M059J (cell line): ENCODE measurements at places on chromosomes 1 and 21. TPM values are rescaled to one million over a fixed set of nuclear protein-coding genes. Genes with fewer than 3 reads are reported as not detected.

The DNAJC6 gene
- total RNA-seq = 5.3 and 7.9 TPM in 2 replicates

The SLC45A3 gene
- total RNA-seq = 4.4 and 7.8 TPM in 2 replicates

The TCEA3 gene
- 0.07 and 0.30 TPM in 2 replicates for total RNA-seq

The TMEM35B gene
- total RNA-seq = 42.5 and 51.6 TPM in 2 replicates

The NHLH1 gene
- total RNA-seq = not detected in 2 replicates

The SLAMF7 gene
- total RNA-seq = 3.9 and 7.8 TPM in 2 replicates

The DNALI1 gene
- total RNA-seq = 0.49 and 1.9 TPM in 2 replicates

The TENT5C gene
- total RNA-seq = 4.5 and 6.3 TPM in 2 replicates

The LCE3A gene
- total RNA-seq = not detected in 2 replicates

The SPATA21 gene
- 0.02 TPM in 1 of 2 replicates, not detected in the other for total RNA-seq

DNA sequence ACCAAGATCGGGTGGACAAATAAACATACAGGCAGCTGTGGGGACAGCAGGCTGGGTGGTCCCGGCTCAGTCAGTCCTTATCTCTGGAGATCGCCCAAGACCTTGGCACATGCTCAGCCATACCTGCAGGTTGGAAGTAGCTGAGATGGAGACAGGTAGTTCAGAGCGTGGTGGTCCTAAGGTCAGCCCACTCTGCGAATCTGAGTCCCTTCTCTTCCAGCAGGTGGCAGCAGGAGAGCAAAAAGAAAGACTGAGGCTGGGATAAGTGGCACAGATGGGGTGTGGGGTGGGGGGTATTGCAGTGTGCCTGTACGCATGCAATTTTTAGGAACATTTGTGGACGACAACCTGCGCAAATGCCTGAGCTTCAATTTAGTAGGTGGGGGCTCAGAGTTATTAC is 104.9 kb downstream of the TENT5C start:
- DNase-seq = no peak

GRCh38 chr1:109466452-109467300 is at the start of gene SYPL2:
Gene SYPL2, plus strand, starts transcription at chr1:109466546. Its CDS starts 298 bp downstream, at chr1:109466844.
- DNase-seq = no peak

- peak; percentile 16 for DNase-seq
Measured at GRCh38 chr1:19232524-19232846, 18.8 kb downstream of the EMC1 start.

- DNase-seq = no peak
Measured at GRCh38 chr1:29581256-29581655, 344.9 kb downstream of the PTPRU start.

DNA sequence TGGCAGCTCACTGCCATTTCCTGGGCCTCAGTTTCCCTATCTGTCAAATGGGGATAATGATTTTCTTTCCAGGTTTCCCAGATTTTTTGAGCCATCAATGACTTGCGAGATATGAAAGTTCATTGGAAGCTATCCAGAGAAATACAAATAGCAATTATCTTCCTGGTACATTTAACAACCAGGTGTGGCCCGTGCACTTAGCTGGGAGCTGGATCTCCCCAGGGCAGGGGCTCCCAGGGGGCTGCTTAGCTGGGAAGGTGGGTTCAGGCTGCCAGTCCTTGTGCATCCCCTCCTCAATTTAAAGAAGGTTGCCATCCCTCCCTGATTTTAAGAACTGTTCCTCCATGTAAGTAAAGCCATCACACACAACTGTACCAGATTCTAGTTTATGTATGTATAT is 3.6 kb upstream of the TMEM54 start:
- no peak for DNase-seq

DNA sequence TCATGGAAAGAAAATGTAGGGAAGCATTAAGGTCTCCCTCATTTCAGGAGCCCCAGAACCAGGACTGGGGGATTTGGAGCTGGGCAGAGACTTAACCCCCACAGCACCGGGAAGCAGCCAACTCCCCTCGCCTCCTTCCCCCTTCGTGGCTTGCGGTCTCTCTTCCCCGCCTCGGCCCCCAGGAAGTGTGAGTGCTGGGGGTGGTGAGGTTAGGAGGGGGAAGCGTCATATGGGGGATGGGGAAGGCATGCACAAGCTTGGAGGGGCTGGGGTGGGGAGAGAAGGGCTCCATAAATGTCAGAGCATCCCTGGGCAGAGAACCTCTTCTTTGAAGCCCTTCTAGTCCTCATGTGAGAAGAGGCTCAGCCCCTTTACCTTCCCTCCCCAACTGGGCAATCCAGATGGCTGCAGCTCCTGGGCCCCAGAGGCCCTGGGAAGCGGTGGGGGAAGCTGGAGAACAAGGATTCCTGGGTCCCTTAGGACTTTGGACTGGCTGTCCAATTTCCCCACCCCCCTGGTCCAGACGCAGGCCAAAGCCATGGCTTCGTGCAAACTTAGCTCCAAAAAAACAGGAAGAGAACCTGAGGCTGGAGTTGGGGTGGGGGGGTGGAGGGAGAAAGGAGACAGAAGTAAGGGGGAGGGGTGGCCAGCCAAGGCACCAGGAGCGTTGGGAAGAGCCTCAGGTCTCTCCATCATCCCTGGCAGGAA is 7.8 kb downstream of the ZBTB7B start:
- no peak for DNase-seq

DNA sequence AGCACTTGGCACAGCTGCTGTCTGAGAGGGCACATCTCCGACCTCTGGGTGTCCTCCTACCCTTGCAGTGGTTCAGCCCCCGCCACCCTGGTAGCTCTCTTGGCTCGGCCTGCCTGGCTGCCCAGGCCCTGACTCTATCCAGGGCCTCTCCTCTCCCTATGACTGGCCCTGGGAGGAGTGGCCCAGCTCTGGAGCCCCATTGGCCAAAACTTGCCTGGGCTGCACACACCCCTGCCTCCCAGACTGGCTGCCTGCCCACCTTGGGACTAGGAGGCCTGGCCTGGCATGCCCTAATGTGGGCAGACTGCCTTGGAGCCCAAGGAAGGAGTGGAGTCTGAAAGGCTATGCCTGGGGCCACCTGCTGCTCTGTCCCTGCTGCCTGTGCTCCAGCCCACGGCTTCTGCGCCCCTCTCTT is 33.6 kb downstream of the ACOT11 start:
- DNase-seq = peak; percentile 90

GRCh38 chr1:6142734-6143133 is 37.4 kb downstream of the CHD5 start:
- no peak for DNase-seq

DNA sequence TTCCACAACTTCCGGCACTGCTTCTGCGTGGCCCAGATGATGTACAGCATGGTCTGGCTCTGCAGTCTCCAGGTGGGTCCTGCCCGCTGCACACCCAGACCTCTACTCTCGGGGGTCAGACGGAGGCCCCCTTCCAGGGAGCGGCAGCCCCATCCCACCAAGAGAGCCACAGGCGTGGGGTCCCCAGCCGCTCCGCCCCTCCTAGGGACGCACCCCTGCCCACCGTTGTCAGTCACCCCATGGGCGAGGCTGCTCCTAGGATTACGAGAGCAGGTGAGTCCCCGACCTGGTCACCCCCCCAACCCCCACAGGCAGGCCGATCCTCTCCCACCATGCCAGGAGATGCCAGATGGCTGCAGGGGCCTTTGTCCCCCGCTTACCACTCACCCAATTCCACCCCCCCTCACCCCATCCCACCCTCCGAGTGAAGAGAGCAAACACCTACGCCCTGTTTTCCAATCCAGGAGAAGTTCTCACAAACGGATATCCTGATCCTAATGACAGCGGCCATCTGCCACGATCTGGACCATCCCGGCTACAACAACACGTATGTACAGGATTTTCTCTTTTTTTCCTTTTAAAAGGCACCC is 107.0 kb downstream of the PDE9A start:
- DNase-seq = no peak

DNA sequence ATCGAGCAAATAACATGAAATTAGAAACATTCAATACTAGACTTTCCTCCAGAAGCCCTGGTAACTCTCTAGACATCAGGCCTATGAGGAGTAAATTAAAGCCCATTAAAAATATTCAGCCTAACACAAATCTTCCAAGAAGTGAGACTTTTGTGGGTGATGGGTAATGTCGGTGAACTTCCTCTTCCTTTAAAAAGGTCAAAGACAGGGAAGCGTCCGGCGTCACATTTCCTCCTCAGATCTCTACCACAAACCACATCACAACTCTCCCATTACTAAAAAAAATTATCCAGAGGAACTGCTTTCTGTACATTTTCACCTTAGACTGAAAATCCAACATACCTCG is 1.4 kb downstream of the EIF4G3 start:
- DNase-seq = peak; percentile 75

DNA sequence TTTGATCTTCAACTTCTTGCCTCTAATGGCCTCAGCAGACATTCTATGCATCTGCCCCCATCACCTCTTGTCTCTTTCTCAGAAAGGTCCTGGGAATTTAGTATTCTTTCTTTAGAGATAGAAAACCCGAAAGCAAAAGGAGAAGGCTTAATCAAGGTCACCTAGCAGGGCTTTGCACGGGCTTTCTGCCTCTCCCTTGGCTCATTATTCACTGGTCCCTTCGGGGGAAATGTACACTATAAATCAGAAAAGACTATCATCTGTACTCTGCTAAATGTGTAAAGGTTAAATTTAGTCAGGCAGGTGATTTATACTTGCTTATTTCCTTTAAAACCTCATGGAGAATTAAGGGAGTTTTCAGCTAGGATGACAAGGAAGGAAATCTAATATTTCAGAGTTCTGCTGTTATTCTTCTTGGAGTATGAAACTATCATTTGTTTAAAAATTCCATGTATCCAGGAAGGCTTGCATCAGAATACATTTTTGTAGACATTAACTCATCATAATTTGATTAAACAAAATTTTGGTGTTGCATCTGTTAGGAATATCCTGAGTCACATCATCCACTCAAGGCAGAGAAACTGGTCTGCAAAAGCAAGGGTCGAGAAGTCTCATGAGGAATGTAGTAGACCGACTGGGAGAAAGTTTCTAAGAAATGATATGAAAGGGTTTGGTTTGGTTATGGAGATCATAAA is 124.6 kb downstream of the GABPA start:
- no peak for DNase-seq

DNA sequence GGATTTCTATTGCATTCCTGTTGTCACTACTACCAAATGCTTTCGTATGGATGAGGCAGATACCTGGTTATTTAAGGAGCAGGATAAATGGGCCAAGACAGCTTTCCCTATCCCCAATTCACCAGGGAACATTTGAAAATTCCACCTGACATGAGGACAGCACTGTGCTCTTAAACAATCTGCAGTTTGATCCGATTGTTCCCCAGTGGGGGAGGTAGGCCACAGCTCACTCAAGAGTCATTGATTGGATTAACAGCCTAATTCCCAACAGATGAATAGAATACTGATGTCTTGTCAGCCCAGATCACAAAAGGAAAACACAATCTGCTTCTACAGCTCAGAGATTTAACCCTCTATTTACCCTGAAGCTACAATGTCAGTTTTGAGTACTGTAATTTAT is 123.9 kb downstream of the LHX4 start:
- DNase-seq = no peak

DNA sequence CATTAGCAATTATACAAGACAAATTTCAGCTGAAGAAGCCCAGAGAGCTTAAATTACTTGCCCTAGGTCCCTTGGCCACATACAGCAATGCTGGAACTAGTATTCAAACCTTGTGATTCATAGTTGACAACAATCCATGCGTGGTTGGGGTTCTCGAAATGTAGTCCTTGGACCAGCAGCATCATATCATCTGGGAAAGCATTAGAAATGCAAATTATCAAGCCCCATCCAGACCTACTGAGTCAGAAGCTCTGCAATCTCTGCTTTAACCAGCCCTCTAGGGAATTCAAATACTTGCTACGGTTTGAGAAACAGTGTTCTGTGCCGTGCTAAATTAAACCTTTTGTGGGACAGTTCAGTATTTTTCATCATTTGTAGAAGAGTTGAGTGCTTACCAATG is 65.1 kb downstream of the CLIC6 start:
- no peak for DNase-seq

GRCh38 chr1:11364170-11364569 is 91.2 kb downstream of the UBIAD1 start:
- no peak for DNase-seq

DNA sequence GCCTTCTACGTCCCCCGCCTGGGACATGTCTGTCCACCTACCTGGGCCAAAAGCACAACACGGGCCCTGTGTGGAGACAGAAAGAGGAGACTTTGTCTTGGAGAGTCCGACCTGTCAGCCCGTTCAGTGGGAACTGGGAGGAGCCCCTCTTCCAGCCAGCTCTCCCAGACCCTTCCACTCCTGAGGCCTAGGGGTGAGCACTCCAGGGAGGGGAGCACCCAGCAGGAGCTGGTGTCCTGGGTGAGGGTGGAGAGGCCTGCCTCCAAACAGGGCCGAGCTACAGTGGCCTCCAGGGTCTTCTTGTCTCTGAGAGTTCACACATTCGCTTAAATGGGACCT is 546 bp downstream of the SPOCD1 start:
- no peak for DNase-seq

DNA sequence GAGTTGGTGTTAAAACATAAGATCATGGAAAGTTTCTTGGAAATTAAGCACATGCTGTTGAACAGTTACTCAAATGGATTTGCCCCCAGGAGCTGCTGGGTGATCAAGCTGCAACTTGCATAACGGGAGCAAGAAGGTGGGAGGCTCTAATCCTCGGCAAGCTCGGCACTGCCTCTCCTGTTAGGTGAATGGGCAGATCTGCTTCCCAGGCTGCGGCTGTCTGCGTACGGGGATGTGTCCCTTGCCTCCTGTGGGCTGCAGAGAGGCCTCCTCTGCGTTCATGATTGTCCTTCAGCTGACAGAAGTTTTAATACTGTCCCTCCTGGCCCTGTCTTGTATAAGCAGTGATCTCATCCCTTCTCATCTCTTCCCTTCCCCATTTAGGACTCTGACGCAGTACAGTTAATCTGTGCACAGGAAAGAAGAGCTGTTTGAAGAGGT is 36.7 kb downstream of the ATP1A1 start:
- DNase-seq = no peak

- peak; percentile 81 for DNase-seq
Measured at GRCh38 chr1:234745844-234746797, 136.1 kb upstream of the IRF2BP2 start.

- no peak for DNase-seq
Measured at GRCh38 chr1:30415171-30415940, 308.0 kb downstream of the MATN1 start.

- no peak for DNase-seq
Measured at GRCh38 chr1:114379987-114380386, 131.0 kb downstream of the TRIM33 start.

DNA sequence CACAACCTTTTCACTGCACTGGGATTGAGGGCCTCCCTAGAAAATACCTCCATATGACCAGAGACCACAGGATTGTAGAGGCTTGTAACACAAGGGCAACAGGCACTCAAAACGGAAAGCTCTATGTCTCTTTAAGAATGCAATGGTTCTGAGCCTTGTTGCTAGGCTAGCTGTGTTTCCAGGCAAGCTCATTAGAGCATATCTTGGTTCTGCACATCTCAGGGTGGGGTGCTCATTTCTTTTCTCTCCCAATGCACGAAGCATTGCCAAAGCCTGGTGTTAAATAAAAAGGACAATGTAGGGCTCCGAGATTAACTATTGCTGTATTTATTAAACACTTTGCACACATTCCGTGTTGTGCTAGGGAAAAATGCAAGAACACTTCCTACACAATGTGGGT is 315.9 kb downstream of the PRDM2 start:
- DNase-seq = no peak

DNA sequence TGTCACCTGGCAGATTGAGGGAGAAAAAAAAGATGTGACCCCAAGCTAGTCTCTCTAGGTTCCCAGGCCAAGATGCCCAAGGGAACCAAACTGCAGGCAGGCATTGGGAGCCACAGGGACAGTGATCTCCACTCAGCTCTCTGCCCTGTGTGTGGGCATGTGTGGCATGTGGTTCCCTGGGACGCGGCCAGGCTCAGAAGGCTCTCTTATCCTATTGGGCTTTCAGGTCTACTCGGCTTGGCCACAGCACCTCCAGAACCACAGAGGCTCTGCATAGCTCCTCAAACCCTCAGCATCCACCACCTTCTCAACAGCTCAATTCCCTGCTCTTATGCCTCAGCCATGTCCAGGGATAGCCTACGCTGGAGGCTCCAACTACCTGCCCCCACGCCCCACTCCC is 22.0 kb downstream of the IQGAP3 start:
- no peak for DNase-seq
